ENCODE measurements at places on chromosomes 11 and 22. TPM values are rescaled to one million over a fixed set of nuclear protein-coding genes. Genes with fewer than 3 reads are reported as not detected.

FAM227A gene
- 3.2 TPM for total RNA-seq

SLC22A25 gene
- total RNA-seq = 0.10 TPM

NCF4 gene
- 10.2 TPM for total RNA-seq

TRPM5 gene
- total RNA-seq = under 0.01 TPM

OTOG gene
- under 0.01 TPM for total RNA-seq

CYP2D6 gene
- total RNA-seq = 1.4 TPM

TMPRSS13 gene
- total RNA-seq = 7.8 TPM

MMP10 gene
- total RNA-seq = not detected

ABCC8 gene
- total RNA-seq = 2.5 TPM

P4HA3 gene
- 0.79 TPM for total RNA-seq

HBD gene
- not detected for total RNA-seq

P2RY6 gene
- total RNA-seq = 0.99 TPM

BACE1 gene
- 13.7 TPM for total RNA-seq

PATE2 gene
- not detected for total RNA-seq

DRD4 gene
- not detected for total RNA-seq

C22orf42 gene
- total RNA-seq = not detected

GNG3 gene
- not detected for total RNA-seq

BIK gene
- 3.6 TPM for total RNA-seq

SGSM1 gene
- 1.3 TPM for total RNA-seq

ROBO4 gene
- 9.7 TPM for total RNA-seq

PDGFB gene
- total RNA-seq = 10.9 TPM

MYOD1 gene
- total RNA-seq = 2.3 TPM

ABCG4 gene
- 1.1 TPM for total RNA-seq

SERHL2 gene
- total RNA-seq = 3.1 TPM

RAB3IL1 gene
- 11.1 TPM for total RNA-seq

RRP8 gene
- 11.3 TPM for total RNA-seq
